Hindlimb muscle (tissue), 1 donor: ENCODE measurements at places on chromosomes 7 and 10. TPM values are rescaled to one million over a fixed set of nuclear protein-coding genes. Genes with fewer than 3 reads are reported as not detected.

DNA sequence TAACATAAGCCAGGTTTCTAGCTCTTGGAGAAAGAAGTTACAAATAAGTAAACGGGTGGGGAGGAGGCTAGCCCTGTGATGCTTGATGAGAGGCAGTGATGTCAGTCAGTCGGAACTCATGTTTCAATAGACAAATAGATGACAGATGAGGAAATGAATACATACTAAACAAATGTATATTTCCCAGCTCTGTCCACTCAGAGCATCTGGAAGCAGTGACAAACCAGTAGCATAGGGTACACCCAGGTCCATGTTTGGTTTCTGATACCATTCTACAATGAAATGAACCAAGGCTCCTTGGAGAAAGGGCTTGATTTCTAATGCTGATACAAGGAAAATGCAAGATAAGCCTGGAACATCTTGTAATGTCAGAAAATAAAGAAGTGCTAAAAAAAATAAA lies 30.6 kb downstream of the PODXL start:
- no peak for DNase-seq

- DNase-seq = no peak
These were observed 136.4 kb downstream of the RPS24 start for GRCh38 chr10:78170026-78170475.

DNA sequence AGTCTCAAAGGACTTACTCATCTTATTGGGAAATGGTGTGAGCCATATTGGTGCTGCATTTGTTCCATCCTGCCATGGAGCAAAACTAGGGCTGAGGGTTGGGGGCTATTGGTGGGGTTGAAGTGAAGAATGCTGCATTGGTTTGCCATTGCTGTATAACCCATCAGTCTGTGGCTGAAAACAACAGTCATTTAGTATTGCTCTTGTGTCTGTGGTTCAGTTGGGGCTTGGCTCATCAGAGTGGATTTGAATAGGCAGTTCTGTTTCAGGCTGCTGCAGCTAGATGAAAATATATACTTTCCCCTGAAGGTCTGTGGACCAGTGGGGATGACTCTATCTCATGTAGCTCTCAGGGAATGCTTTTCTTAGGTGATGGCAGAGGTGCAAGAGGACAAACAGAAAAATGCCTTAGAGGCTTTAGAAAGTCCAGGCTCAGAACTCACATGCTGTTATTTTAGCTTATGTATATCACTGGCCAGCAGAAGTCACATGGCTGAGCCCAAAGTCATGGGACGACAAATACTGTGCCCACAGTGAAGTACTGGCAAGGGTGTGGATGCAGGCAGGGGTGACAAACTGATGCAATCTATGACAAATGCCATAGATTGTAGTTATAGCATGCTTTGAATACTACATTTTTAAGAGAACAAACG lies 15.2 kb upstream of the EXOC6 start:
- no peak for DNase-seq

DNA sequence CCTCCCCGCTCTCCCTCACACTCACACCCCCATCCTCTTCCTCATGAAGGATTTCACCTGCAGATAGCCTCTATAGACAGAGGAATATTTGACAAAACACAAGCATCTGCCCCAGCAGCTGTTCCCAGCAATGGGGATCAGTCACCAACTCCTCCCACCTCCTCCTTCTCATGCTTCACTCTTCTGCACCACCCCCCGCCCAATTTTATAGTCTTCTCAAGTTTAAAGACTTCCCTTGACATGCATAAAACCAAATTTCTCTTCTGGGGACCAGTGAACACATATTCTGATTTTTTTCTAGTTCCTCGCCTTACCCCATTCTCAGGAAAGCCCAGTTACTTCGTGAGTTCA lies 654.4 kb downstream of the LRMDA start:
- no peak for DNase-seq

DNA sequence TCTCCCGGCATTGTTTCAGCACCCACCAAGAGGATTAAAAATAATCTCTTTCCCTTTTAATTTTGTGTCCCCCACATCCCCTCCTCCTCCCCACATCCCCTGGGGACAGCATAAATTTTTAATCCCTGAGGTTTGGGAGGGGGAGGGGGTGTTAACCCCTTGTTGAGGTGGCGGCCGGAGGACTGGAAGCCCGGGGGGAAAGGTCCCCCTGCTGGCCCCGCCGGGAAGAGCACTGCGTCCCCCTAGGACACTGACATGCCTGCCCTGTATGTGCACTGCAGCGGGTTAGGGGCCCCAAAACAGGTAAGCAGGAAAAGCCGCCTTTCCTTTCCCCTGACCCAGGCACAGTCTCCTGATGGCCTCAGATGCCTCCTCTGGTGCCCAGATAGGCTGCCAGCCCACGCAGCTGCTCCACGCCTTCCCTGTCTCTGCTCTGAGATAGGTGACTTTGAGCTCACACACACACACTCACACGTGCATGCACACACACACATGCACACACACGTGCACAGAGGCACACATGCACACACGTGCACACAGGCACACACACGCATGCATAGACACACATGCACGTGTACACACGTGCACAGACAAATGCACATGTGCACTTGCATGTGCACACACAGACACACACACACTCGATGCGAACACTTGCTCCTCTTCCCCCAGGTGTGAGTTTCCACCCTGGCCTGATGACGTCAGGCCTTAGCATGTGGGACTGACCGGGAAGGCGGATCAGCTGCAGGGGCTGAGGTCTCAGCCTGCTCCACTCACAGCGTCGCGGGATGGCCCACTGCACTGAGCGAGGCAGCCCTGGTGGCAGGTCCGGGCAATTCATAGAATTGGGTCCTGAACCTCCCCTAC lies 12.3 kb downstream of the CNPY1 start:
- no peak for DNase-seq

GRCh38 chr10:11525503-11525902 lies 85.9 kb downstream of the USP6NL start:
- DNase-seq = peak; percentile 59

DNA sequence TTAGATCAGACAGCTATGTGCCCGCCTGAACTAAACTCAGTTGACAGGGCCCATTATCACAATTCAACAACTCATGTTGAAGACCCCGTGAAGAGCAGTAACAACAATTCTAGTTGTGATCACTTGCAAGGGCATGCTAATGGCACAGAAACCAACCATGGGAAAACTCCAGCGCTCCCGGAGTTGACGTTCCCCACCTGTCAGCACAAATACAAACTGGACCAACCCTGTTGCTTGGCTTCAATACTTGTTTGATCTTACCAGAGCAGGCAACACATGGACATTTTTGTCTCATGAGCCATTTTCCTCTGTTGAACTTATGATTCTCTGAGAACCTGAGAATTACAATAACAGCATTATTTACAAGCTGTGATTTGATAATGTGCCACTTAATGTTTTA lies 119.0 kb upstream of the LANCL2 start:
- no peak for DNase-seq

DNA sequence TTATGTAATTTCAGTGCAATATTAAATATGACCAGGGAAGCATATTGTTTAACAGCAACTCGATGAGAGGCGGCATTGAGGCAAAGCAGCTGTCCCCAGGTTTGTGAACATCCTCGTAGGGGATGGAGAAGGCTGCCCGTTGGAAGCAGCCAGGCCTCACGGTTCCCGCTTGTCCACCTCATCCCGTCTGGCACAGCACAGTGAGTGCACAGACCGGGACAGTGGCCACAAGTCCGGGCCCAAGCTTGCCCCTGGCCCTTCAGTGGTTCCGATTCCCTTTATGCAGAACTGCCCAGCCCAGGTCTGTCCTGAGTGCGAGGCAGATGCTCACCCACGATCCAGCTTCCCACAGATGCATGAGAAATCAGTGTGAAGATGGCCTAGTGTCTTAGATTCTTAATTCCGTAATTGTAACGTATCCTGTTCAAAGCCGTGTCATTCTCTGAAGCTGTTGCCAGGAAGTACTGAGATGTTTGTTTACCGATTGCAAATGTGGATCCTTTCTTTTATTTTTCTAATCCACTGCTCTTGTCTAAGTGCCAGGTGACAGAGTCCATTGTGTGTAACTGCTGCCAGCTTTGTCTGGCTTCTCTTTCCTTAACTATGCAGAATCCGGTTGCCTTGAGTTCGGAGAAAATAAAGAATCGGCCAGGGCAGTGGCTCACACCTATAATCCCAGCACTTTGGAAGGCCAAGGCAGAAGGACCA lies 35.5 kb downstream of the PFKP start:
- no peak for DNase-seq

DNA sequence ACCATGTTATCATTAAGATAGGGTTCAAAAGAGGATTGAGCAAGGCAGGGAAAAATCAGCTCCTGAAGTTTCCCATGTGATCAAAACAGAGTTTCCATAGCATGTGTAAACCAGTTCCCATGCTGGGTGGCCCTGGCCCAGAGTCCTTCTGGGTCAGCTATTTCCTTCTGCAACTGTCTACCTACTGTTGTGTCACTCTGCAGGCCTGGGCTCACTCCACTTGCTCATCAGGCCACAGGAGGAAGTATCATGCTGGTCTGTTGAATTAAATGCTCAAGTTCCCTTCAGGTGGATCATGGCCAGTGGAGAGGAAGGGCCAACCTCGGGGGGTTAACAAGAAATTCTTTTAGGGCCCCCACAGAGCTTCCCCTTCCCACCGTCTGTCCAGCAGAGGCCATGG lies 104.7 kb downstream of the GFRA1 start:
- no peak for DNase-seq

PLAC9 gene
- polyA plus RNA-seq = 75.9 TPM

SLC37A3 gene
- 27.5 TPM for polyA plus RNA-seq

COL28A1 gene
- 1.1 TPM for polyA plus RNA-seq

FAM241B gene
- 0.27 TPM for polyA plus RNA-seq

TUBB8 gene
- polyA plus RNA-seq = not detected

CYP3A5 gene
- polyA plus RNA-seq = 1.0 TPM
